Kidney capillary endothelial cell (primary cell): ENCODE measurements at places on chromosomes 5 and 9.

DNA sequence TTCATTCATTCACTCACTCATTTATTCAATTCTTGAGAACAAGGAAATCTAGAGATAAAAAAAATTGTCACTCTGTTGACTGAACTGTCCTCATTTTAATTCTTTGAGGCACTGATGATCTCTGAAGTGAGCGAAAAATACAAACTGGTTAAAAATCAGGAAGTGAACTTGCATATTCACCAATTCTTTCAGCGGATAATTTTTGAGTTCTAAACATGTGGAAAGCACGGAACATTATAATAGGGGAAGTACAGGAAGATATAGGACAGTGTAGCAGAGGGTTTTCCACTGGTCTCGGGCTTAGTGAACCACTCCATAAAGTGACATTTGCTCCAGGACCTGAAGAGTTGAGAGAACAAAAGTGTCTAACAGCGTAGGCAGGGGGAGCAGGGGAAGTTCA, 169.5 kb downstream of the TLR4 start:
- DNase-seq, result no peak

DNA sequence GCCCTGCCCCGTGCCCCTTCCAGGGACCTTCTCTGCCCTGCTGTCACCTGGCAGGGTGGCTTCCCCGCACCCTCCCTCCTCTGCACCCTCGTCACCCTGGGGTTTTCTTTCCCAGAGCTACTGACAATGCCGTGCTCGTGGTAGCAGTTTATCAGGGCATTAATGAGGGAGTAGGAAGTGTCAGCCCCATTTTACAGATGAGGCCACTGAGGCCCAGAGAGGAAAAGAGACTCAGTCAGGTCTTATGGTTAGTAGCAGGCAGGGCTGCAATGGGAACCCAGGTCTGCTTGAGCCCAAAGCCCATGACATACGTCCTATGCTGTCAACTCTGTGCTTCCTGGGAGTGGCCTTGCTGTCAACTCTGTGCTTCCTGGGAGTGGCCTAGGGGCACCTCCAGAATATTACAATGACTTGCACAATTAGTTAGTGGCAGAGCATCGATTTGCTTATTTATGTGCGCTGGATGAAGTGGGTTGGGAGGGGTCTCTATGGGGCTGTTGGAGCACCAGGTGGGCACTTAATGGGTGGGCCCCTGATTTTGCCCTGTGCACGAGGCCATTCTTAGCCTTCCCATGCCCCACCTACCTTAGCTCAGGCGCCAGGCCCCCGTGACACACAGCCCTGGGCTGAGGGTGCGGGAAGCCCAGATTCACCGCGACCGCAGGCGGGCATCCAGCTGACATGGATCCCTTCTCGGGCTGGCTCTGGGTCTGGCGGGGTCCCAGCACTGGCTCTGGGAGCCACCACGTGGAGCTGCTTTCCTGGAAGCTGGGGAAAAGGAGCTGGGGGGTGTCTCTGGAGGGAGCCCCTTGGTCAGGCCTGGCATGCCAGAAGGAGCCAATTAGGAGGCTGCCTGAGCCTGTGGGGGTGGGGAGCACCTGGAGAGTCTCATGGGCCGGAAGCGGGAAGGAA, 82.0 kb upstream of the ORM1 start:
- DNase-seq, result no peak

GRCh38 chr5:38051711-38052511, 206.4 kb upstream of the EGFLAM start:
- DNase-seq, result no peak

DNA sequence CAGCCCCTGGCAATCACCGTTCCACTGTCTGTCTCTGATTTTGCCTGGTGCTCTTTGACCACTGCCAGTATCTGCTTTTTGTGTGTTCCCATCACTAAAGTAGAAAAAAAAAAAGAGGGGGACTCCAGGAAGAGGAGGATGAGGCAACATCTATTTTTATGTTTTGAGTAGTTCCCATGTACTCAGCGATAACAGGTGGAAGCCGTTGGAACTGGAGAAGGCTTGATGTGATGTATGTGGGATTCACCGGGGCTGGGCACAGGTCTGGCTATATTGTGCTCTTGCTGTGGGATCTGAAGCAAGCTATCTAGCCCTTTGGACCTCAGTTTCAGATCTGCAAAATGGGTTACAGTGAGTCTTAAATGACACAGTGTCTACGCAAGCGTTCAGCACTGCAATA, 104.9 kb downstream of the SLIT3 start:
- no peak for DNase-seq

- DNase-seq, result no peak
Measured at GRCh38 chr9:115164511-115164974, 46.6 kb upstream of the TNC start.

- DNase-seq, result no peak
Measured at GRCh38 chr9:35070823-35071813, 1.3 kb downstream of the VCP start.

- no peak for DNase-seq
Measured at GRCh38 chr9:83247732-83248131, 184.8 kb upstream of the RASEF start.

DNA sequence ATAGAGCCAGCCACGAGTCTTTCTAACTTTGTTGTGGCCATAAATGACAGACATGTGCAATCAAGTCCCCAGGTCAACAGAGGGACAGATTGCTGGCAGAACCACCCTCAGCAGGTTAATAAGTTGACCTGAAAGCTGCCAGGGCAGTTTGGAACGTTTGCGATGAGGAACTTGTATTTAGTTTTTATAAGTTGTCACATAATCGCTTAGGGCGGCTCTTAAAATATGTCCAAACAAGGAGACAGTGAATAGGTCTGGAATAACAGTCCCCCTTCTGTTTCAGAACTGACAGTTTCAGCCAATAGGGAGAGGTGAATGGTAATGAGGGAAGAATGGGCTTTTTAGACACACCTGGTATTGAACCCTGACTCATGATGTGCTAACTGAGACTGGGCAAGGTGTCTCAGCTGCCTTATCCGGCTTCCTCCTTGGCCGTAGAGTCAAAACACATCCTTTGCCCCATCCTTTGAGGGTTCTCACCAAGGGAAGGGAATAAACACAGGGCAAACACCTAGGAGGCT, 33.6 kb upstream of the GABRP start:
- DNase-seq, result no peak

DNA sequence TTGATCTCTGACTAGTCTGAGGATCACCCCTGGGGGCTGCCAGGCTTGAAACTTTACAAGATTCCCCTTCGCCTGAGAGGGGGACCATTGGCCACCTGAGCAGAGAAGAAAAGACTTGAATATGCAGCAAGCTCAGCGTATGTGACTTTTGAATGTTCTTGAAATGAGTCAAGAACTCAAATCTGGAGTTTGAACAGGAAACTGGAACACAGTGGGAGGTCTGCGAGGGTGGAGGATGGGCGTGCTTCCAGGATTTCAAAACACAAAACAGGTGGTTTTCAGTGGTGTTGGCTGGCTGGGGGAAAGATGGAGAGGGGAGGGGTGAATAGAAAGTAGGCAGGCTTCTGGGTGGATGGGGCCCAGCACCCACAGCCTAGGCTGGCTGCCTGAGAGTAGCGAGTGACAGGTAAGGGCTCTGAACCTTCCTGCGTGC, 40.6 kb downstream of the TMEM174 start:
- no peak for DNase-seq

- no peak for DNase-seq
Measured at GRCh38 chr9:120733190-120733589, 18.9 kb upstream of the MEGF9 start.

DNA sequence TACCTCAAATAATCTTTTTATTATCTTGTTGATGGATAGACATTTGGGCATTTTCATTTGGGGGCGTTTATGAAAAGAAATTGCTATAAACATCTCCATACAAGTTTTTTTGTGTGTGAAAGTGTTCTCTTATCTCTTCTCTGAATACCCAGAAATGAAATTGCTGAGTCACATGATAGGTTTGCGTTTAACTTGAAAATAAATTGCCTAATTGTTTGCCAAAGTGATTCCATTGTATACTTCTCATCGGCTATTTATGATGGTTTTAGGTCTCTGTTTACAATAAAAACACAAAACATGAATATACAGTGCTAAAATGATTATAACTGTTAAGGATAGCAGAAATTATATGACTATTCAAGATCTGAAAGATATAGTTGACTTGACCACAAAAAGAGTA, 361.7 kb downstream of the TAF11L14 start:
- DNase-seq, result no peak

DNA sequence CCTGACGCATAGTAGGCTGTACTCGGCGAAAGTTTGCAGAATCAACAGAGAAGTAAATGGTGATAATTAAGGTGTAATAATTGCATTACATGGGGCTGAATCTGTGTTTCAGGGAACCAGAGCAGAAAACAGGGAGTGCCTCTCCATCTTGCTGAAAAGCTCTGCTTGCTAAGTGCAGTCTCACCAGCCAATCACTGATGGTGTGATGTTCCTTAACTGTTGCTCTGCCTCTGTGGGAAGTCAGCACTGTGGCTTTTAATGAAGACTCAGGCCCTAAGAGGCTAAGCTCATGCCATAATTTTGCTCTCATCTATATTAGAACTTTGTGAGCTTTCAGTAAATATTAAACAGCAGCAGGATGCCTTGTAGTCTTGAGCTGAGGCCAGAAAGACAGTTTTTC, 4.5 kb downstream of the PHF24 start:
- no peak for DNase-seq

DNA sequence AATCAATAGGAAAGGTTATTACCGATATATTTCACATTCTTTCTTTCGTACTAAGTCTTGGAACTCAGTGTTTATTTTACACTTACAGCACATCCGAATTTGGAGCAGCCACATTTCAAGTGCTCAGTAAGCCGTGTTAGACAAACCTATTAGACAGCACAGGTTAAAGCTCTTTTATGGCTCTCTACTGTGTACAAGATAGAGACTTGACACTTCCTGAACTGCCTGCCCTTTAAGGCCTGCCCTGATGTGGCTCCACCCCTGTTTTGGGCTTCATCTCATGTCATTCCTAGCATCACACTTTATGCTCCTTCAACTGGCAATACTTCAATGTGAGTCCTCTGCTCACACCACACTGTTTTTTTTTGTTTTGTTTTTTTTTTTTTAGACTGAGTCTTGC, 23.5 kb upstream of the SUSD1 start:
- DNase-seq, result no peak
